Hematopoietic multipotent progenitor cell treated with erythropoietin and hydrocortisone succinate and interleukin-3 and kit ligand, for 6 days (in vitro differentiated cells): ENCODE measurements at places on chromosomes 16 and 17.

DNA sequence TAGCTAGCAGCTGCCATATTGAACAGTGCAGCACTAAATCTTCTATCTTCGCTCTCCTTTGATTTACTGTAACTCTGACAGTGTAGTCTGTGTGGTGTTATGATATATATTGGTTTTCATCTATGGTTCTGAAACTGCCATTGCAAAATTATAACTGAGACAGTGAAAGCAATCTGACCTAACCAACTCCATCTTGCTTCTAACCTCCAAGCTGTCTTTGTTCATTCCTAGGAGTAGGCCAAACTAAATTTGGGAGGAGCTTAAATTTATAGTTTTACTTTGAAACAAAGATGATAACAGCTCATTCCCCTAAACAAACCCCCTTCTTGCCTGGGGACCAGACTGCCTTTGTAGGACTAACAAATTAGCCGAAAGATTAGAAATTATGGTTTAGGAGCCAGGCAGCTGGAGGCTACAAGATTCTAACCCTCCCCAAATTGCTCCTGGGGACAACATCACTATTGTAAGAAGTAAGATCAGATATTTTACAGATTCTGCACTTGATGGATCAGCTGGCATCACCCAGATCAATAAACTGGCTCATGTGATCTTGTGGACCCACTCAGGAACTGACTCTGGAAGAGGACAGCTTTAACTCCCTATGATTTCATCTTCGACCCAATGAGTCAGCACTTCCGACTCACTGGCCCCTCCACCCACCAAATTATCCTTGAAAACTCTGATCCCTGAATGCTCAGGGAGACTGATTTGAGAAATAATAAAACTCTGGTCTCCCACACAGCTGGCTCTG lies 47.0 kb upstream of the FBXO47 start:
- DNase-seq: no peak

DNA sequence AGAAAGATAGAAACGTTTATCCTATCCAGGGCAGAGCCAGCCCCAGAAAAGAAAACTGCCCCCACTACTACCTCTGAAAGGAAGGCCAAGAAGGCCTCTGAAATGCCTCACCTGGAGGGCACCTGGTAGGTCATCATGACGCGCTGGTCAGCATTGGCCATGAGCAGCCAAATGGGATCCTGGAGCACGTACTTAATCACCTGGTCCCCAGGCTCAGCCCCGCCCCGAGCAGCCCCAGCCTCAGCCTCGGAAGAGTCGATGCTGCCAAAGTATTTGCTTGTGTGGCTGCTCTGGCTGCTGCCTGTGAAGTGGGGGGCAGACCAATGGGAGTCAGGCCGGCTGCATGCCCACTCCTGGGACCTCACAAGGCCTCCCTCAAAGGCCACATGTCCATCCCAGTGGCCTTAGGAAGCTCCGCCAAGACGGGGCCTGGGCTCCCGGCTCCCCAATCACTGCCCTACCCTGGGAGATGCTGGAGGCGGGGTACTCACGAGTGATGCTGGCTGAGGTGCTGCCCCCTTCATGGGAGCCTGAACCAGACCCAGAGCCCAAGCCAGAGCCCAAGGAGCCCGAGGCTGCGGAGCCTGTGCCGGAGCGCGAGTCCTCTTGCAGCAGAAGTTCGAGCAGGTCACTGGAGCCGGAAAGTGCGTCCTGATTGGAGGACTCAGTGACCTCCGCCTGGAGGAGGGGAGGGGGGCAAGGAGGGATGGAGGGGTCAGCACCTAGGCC lies 9.9 kb downstream of the PER1 start:
- no peak for DNase-seq

- no peak for DNase-seq
These were observed 9.1 kb upstream of the TMEM100 start for GRCh38 chr17:55731586-55732250.

DNA sequence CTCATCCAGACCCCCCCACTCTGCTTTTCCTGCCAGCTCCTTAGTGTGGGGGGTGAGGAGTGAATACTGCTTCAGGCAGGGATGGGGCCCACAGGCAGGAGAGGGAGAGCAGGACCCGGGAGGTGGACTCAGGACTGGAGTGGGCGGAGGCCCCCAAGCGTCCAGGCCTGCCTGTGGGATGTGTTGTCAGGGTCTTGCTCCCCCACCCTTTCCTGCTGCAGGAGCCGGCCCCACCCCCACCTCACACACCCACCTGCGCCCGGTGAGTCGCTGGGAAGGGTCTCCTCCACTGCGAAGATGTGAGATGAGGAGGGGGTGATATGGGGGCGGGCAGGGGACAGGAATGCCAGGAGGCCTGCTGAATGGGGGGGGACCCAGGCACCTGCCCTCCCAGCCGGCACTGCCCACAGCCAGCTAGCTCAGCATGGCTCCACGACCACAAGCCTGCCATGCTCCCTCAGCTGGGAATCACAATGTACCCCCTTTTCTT lies 1.1 kb downstream of the FAM171A2 start:
- no peak for DNase-seq

DNA sequence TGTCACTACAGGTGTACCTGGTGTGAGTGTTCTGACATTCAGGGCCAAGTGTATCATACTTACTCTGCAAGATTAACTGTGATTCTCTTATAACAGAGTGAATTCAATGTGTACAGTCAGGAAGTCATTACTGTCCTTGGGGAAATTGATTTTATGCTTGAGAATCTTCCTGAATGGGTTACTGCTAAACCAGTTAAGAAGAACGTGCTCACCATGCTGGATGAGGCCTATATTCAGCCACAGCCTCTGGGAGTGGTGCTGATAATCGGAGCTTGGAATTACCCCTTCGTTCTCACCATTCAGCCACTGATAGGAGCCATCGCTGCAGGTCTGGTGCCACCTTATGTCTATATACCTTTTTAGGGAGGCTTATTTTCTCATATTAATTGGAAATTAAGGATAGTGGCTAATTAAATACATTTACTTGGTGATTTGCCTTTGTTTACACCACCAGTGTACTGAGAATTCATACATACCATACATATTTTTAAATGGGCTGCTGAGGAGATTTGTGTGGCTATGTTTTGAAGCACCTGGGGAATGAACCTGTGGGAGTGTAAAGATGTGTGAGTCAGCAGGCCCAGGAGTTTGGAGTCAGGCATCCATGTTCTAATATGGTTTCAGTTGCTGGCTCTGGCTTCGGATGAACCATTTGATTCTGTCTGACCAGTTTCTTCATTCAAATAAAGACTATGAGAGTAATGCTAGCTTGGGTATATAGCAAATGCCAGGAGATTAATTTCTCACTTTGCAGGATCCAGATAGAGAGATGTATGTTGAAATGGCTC lies 3.1 kb downstream of the ALDH3A2 start:
- DNase-seq: no peak

DNA sequence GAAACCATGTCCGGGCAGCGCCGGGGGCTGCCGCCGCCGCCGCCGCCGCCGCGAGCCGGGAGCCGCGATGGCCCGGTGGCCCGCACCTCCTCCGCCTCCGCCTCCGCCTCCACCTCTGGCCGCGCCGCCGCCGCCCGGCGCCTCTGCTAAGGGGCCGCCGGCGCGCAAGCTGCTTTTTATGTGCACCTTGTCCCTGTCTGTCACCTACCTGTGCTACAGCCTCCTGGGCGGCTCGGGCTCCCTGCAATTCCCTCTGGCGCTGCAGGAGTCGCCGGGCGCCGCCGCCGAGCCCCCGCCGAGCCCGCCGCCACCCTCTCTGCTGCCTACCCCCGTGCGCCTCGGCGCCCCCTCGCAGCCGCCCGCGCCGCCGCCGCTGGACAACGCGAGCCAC lies 587 bp downstream of the HS3ST4 start:
- no peak for DNase-seq

GRCh38 chr17:77379832-77380231 lies 239.1 kb downstream of the SEC14L1 start:
- DNase-seq: no peak

- no peak for DNase-seq
These were observed 4.2 kb upstream of the RDM1 start for GRCh38 chr17:35934760-35935159.
